Activated T-cell treated with anti-CD3 and anti-CD28 coated beads, Interleukin-2, amount 50 U/mL, for 24 hours (primary cell): ENCODE measurements at places on chromosomes 3 and 15.
A peak's percentile ranks its signal among the peaks of the same experiment; 100 is the strongest.

DNA sequence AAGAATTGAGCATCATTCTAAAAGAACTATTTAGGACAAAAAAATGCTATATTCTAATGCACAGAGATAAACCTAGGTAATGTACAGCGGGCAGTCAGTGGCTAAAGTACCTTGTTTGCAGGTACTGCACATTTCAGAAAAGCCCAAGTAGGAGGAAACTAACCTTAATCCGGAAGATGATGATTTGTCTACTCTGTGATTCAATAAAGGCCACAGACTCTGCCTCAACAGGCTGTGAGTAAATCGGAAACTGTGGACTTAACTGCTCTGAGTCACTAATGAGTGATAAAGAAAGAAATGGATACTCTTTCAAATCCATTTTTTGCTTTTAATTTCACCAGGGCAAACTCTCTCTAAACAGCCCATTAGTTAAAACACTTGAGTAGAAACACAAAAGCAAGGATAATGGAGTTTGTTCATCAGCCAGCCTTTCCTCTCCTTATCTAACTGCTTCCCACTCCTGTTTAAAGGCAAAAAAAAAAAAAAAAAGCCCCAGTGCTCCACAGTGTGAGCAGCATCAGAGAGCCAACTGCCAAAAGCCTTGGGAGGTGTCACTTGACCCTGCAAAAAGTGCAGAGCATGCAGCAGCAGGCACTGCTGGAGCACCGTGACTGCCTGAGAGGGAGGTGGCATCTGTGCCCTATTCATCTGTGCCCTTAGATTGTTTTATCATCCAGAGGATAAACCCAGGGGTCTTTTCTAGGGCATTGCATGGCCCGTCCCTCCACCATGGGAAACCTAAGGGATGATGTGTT, 187.7 kb downstream of the SATB1 start:
- H3K36me3 ChIP-seq: no peaks in the 10 kb centered on the region
- peaks cover 17% of the 10 kb centered on the region for H3K4me1 ChIP-seq
- no peak overlapping the region for H3K27ac ChIP-seq

DNA sequence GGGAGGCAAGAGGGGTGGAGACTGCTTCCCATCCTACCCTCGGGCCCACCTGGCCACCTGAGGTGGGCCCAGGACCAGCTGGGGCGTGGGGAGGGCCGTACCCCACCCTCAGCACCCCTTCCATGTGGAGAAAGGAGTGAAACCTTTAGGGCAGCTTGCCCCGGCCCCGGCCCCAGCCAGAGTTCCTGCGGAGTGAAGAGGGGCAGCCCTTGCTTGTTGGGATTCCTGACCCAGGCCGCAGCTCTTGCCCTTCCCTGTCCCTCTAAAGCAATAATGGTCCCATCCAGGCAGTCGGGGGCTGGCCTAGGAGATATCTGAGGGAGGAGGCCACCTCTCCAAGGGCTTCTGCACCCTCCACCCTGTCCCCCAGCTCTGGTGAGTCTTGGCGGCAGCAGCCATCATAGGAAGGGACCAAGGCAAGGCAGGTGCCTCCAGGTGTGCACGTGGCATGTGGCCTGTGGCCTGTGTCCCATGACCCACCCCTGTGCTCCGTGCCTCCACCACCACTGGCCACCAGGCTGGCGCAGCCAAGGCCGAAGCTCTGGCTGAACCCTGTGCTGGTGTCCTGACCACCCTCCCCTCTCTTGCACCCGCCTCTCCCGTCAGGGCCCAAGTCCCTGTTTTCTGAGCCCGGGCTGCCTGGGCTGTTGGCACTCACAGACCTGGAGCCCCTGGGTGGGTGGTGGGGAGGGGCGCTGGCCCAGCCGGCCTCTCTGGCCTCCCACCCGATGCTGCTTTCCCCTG, 2.2 kb upstream of the FES start:
- no peak overlapping the region for H3K27ac ChIP-seq
- no peaks in the 10 kb centered on the region for H3K27me3 ChIP-seq
- no peak overlapping the region for H3K4me3 ChIP-seq
- no peak for DNase-seq
- H3K4me1 ChIP-seq: peaks cover 19% of the 10 kb centered on the region

- peaks cover 9% of the 10 kb centered on the region for H3K27me3 ChIP-seq
- H3K27ac ChIP-seq: no peak overlapping the region
- no peaks in the 10 kb centered on the region for H3K36me3 ChIP-seq
- no peak for DNase-seq
- H3K4me1 ChIP-seq: no peaks in the 10 kb centered on the region
Measured at GRCh38 chr15:86802244-86802643, 722.6 kb downstream of the AGBL1 start.

- peaks cover 9% of the 10 kb centered on the region for H3K36me3 ChIP-seq
- no peak overlapping the region for H3K4me3 ChIP-seq
- H3K4me1 ChIP-seq: peaks cover 55% of the 10 kb centered on the region
- DNase-seq: peak; percentile 59
- peak overlapping the region; percentile 78 for H3K27ac ChIP-seq
- H3K27me3 ChIP-seq: no peaks in the 10 kb centered on the region
Measured at GRCh38 chr3:60086811-60087210, 1037.0 kb upstream of the CFAP20DC start.

DNA sequence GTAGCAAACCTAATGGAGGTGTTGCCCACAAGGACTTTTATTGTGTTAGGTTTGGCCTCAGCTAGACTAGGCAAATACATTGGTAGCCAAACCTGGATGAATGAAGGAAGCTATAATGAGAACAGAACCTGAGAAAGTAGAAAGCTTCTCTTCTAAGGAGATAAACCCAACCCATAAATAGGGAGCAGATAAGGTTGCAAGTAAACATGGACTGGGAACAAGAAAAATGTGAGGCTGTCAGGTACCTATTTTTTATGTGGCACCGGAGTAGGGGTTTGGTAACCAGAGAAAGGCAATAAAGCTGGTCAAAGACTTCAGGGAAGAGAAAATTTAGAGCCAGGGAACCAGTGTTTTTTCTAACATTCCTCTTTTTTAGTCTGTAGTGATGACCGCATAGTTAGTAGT, 25.0 kb downstream of the ZNF654 start:
- H3K27me3 ChIP-seq: no peaks in the 10 kb centered on the region
- peaks cover 43% of the 10 kb centered on the region for H3K4me1 ChIP-seq
- DNase-seq: no peak
- no peak overlapping the region for H3K27ac ChIP-seq

- peaks cover 24% of the 10 kb centered on the region for H3K4me1 ChIP-seq
- no peaks in the 10 kb centered on the region for H3K36me3 ChIP-seq
- H3K27ac ChIP-seq: no peak overlapping the region
- DNase-seq: no peak
- no peaks in the 10 kb centered on the region for H3K27me3 ChIP-seq
Measured at GRCh38 chr3:23324745-23325144, 121.6 kb downstream of the UBE2E2 start.

- no peak for DNase-seq
- H3K27me3 ChIP-seq: peaks cover 3% of the 10 kb centered on the region
- no peaks in the 10 kb centered on the region for H3K36me3 ChIP-seq
- no peak overlapping the region for H3K27ac ChIP-seq
- H3K4me3 ChIP-seq: no peak overlapping the region
Measured at GRCh38 chr3:37571269-37571668, 290.4 kb upstream of the CTDSPL start.

- no peak overlapping the region for H3K27ac ChIP-seq
- H3K4me1 ChIP-seq: peaks cover 19% of the 10 kb centered on the region
- no peak overlapping the region for H3K4me3 ChIP-seq
- DNase-seq: no peak
- H3K27me3 ChIP-seq: no peaks in the 10 kb centered on the region
Measured at GRCh38 chr3:143672396-143673165, 175.7 kb downstream of the SLC9A9 start.

DNA sequence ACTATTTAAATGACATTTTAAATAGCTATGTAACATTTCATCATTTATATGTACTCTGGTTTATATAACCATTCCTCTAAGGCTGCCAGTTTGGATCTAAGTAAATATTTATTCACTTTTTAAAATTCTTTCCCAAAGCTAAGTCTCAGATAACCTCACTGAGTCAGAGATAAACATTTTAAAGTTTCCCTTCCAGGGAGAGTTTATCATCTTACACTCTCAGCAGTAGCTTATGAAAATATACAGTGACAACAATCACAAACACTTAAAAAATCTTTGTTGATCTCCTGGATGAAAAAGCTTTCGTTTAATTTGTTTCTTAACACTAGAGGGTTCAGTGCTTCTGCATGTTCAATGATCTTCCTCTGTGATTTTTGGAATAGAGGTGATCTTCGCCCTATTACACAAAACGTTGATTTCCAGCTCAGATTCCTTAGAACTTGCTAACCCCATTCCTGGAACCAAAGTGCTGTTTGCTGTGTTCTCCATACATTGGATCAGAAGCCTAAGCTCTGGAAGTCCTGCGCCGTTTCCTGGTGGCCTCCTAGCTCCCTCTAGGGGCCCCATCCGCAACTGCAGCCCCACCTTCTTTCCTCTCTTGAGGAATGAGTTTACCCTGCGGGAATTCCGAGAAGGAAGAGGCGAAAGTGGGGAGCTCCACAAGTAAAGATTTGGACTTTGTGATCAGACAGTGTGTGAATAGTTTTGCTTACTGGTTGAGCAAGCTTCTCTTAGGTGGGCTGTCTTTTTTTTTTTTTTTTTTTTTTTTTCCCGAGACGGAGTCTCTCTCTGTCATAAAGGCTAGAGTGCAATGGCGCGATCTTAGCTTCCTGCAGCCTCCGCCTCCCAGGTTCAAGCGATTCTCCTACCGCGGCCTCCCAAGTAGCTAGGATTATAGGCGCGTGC, 29.3 kb upstream of the SACM1L start:
- H3K36me3 ChIP-seq: peaks cover 11% of the 10 kb centered on the region
- no peak overlapping the region for H3K4me3 ChIP-seq
- peak; percentile 57 for DNase-seq
- no peaks in the 10 kb centered on the region for H3K27me3 ChIP-seq
- H3K27ac ChIP-seq: no peak overlapping the region

DNA sequence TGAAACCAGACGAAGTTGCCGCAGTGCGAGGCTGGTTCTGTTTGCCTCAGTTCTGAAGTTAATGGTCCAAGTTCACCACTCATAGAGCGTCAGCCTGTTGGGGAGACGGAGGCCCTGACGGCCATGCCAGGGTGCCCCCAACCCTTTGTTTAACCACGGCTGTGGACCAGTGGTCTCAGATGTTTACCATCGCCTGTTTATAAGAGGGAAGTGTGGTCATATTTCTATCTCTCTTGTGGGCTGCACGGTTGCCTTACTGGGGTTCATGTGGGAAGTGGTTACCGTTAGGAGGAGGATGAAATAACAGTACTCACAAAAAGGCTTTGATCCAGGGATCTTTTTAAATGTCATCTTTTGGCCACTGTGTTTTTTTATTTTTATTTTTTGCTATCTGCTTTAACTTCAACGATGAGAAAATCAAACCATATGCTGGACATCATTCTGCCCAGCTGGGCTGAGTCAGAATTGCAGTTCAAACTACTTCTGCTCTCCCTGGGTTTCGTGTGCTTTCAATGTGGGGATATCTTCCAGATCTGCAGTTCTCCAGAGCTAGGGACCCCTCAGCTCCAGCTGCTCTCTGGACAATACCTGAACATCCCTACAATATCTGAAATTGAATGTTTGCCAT, 17.8 kb downstream of the SMAD3 start:
- peaks cover 39% of the 10 kb centered on the region for H3K36me3 ChIP-seq
- no peak for DNase-seq
- peak overlapping the region; percentile 87 for H3K27ac ChIP-seq
- peak overlapping the region; percentile 57 for H3K4me3 ChIP-seq
- H3K4me1 ChIP-seq: peaks cover 93% of the 10 kb centered on the region

DNA sequence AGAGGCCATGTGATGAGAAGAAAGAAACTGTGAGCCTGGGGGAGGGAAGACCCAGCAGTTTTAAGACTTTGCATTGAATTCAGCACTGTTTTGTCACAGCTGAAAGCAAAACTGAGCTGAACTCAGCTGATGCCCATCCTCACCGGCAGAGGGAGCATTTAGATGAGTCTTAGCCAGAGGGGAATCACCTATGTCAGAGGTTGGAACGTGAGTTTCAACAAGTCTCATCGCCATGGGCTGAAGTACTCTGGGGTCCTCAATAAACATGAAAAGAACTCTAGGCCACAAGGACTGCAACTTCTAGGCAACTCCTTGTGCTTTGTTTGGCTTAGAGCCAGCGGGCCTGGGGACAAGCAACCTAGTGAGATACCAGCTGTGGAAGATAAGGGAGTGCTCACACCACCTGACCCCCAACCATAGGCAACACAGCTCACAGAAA, 324.5 kb downstream of the TBL1XR1 start:
- H3K4me3 ChIP-seq: no peak overlapping the region
- DNase-seq: peak; percentile 58
- H3K4me1 ChIP-seq: peaks cover 4% of the 10 kb centered on the region
- H3K27ac ChIP-seq: no peak overlapping the region

- H3K27me3 ChIP-seq: peaks cover 6% of the 10 kb centered on the region
- no peak overlapping the region for H3K4me3 ChIP-seq
- DNase-seq: no peak
- no peaks in the 10 kb centered on the region for H3K4me1 ChIP-seq
- no peaks in the 10 kb centered on the region for H3K36me3 ChIP-seq
Measured at GRCh38 chr15:79068790-79069189, 21.8 kb downstream of the RASGRF1 start.

DNA sequence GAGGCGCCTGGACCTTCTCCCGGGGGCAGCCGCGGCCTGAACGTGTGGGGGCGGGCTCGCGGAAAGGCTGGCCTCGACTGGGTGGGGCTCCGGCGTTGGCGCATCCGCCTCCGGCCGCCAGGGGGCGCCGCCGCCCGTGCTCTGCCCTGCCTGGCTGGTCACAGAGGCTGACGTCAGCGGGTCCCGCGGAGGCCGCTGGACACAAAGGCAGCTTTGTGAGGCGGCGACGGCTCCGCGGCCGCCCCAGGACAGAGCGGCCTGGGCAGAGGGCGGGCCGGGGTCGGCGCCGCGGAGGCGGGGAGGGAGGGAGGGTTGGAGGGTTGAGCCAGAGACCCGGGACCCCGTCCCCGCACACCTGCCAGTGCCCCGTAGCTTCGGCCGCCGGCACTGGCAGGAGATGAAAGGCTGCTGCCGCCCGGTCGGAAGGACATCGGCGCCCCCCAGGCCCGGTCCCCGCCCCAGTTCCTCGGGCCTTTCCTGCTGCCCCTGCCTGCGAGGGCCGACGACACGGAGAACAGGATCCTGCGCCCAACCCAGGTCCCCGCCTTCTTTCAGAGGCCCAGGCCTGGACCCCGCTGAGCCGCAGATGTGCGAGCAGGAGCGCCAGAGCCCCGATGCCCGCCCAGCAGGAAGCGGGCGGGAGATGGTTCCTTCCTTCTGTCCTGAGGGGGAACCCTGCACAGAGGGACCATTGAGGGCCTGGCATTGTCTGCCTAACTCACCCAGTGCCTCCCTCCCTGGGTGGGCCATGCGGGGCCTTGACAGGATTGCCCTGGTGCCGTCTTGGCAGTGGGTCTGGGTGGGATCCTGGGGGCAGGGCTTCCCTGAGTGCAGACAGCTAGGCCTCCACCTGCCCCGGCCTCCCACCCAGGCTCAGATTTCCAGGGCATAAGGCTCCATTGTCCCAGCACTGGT, 8.7 kb upstream of the SEMA3B start:
- peaks cover 8% of the 10 kb centered on the region for H3K4me1 ChIP-seq
- H3K27me3 ChIP-seq: peaks cover 3% of the 10 kb centered on the region
- peaks cover 43% of the 10 kb centered on the region for H3K36me3 ChIP-seq
- peak overlapping the region; percentile 69 for H3K4me3 ChIP-seq
- peak; percentile 92 for DNase-seq

GRCh38 chr3:141538568-141539240, 51.9 kb downstream of the RASA2 start:
- H3K27ac ChIP-seq: peak overlapping the region; percentile 66
- H3K4me1 ChIP-seq: peaks cover 67% of the 10 kb centered on the region
- no peak for DNase-seq
- H3K4me3 ChIP-seq: no peak overlapping the region
- H3K36me3 ChIP-seq: peaks cover 87% of the 10 kb centered on the region
- H3K27me3 ChIP-seq: no peaks in the 10 kb centered on the region
